ENCODE measurements at places on chromosomes 16 and 17. TPM values are rescaled to one million over a fixed set of nuclear protein-coding genes. Genes with fewer than 3 reads are reported as not detected.
A peak's percentile ranks its signal among the peaks of the same experiment; 100 is the strongest.

DNA sequence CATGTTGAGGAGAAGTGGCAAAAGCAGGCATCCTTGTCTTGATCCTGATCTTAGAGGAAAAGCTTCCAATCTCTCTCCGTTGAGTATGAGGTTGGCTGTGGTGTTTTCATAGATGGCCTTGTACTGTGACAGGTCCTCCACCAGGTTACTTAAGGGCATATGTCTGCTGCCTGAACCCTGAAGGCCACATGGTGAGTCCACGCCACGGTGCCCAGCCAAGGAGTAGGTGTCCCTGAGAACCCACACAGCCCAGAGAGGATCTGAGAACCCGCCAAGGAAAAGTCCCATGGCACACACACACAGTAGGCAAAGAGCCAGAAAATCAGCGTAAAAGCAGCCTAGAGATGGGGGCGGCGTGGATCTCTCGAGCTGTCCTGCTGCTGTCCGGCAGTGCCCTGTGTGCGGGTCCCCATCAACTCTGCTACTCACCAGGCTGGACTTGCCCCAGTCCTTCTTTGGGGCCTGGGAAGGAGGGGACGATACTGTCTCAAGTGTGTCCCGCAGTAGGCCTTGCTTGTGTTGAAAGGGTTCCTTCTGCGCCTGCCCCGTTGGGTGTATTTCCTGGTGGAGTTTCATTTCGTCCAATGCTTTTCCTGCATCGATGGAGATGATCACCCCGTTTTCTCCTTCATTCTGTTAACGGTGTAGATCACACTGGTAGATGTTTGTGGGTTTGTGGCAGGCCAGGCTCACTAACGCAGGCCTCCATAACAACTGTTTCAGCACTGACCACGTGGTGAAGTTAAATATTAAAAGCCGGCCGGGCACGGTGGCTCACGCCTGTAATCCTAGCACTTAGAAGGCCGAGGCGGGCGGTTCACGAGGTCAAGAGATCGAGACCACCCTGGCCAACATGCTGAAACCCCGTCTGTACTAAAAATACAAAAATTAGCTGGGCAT lies 90.8 kb upstream of the DNAH17 start:
- no peaks in the 10 kb centered on the region for H3K27me3 ChIP-seq
- peaks cover 5% of the 10 kb centered on the region for H3K36me3 ChIP-seq
- H3K4me3 ChIP-seq = no peak overlapping the region
- no peak overlapping the region for H3K27ac ChIP-seq
- H3K4me1 ChIP-seq = peaks cover 35% of the 10 kb centered on the region
- no peak for DNase-seq

DNA sequence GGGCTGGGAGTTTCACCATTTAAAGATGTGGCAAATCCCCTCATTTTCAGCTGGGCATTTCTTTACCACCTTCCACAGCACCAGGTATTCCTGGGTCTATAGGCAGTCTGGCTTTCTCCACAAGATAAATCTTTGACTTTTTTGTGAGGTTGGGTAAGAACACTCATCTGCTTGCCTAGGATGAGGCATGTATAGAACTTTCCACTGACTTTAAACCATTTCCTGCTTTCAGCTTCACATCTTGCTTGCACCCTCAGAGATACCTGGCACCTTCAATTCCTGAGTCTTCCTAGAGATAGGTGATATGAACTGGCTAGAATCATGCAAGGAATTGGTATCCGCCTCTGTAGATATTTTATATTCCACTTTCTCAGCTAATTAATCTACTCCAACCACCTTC lies 27.9 kb downstream of the SMURF2 start:
- no peaks in the 10 kb centered on the region for H3K27me3 ChIP-seq
- H3K4me3 ChIP-seq = no peak overlapping the region
- H3K36me3 ChIP-seq = no peaks in the 10 kb centered on the region
- peaks cover 48% of the 10 kb centered on the region for H3K4me1 ChIP-seq
- no peak for DNase-seq
- no peak overlapping the region for H3K27ac ChIP-seq

- no peak overlapping the region for H3K4me3 ChIP-seq
- no peaks in the 10 kb centered on the region for H3K36me3 ChIP-seq
- no peak for DNase-seq
These were observed 37.8 kb downstream of the GLG1 start for GRCh38 chr16:74568961-74569631.

DNA sequence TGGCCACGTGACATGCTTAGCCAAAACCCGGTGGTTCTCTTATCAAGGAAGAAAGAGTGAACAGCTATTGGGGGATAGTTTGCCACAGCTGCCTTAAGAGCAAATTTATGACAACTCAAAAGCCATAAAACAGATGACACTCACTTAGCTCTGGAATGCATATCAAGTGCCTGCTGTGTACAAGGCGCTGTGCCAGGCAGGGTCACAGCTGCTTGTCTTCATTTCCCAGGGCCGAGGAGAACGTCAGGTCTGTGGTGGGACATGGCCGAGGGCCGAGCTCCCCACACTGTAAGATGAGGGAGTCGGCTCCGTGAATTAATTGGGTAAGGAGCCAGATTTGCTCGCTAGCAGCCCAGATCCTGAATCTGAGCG lies 14.0 kb downstream of the EEF2K start:
- no peak overlapping the region for H3K27ac ChIP-seq
- H3K4me3 ChIP-seq = no peak overlapping the region
- H3K36me3 ChIP-seq = no peaks in the 10 kb centered on the region
- H3K4me1 ChIP-seq = no peaks in the 10 kb centered on the region
- DNase-seq = no peak

- peak within 1 kb of the TSS; percentile 52 for H3K4me3 ChIP-seq
- no peaks in the 10 kb centered on the region for H3K36me3 ChIP-seq
- DNase-seq = peak; percentile 95
- no peaks in the 10 kb centered on the region for H3K27me3 ChIP-seq
These were observed at the start of gene DCXR for GRCh38 chr17:82037092-82037888. Gene DCXR (minus strand): TSS chr17:82037697. CDS start chr17:82037682, 15 bp downstream.

DNA sequence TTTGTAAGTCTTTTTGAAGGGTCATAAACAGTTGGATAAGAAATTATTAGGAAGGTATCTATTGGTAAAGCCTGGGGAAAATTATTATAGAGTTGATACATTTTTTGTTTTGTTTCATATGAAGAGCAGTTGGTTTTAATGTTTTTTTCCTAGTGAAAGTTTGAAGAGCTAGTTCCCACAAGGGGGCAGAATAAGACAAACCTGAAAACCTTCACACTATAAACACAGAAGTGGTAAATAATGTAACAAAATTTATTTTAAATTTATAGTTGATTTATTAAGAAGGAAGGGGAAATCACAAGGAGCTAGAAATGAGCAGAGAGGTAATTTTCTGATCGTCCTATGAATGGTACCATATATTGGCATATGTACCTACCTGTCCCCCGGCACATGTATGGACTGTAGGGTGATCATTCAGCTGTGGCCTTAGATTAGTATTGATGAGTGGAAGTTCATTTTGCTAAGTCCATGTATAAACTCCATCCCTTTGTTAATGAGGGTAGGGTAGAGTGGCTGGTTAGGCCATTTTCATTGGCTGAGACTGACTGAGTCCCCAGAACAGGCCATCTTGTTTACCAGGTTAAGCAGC lies 116.3 kb downstream of the TANC2 start:
- no peaks in the 10 kb centered on the region for H3K27me3 ChIP-seq
- H3K4me3 ChIP-seq = no peak overlapping the region
- no peaks in the 10 kb centered on the region for H3K36me3 ChIP-seq
- no peak for DNase-seq
- H3K4me1 ChIP-seq = no peaks in the 10 kb centered on the region
- H3K27ac ChIP-seq = no peak overlapping the region

DNA sequence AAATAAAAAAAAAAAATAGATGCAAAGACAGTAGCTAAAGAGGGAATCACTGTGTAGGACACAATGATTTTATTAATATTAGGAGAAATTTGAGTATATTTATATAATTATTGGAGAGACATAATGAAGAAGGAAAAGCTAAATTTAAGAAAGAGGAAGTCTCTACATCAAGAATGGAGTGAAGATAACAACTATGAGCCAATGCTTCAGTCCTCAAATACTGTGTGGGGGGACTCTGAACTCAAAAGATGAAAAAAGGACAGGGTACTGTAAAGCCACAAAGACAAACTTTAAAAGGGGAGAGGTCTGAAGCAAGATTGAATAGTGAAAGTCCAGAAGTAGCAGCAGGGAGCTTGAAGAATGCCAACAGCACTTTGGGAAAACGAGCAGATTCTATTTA lies 44.7 kb downstream of the SKAP1 start:
- H3K36me3 ChIP-seq = peaks cover 17% of the 10 kb centered on the region
- H3K4me3 ChIP-seq = no peak overlapping the region
- H3K27me3 ChIP-seq = no peaks in the 10 kb centered on the region
- H3K27ac ChIP-seq = no peak overlapping the region
- no peak for DNase-seq
- H3K4me1 ChIP-seq = peaks cover 63% of the 10 kb centered on the region

- H3K27me3 ChIP-seq = no peaks in the 10 kb centered on the region
- DNase-seq = no peak
- no peak overlapping the region for H3K27ac ChIP-seq
- H3K36me3 ChIP-seq = no peaks in the 10 kb centered on the region
These were observed 25.6 kb downstream of the SOST start for GRCh38 chr17:43732958-43733357.

- no peaks in the 10 kb centered on the region for H3K27me3 ChIP-seq
- no peak overlapping the region for H3K4me3 ChIP-seq
- peaks cover 54% of the 10 kb centered on the region for H3K36me3 ChIP-seq
- H3K27ac ChIP-seq = peak overlapping the region; percentile 0
- peaks cover 61% of the 10 kb centered on the region for H3K4me1 ChIP-seq
These were observed 3.7 kb downstream of the NFE2L1 start for GRCh38 chr17:48051706-48052486.

DNA sequence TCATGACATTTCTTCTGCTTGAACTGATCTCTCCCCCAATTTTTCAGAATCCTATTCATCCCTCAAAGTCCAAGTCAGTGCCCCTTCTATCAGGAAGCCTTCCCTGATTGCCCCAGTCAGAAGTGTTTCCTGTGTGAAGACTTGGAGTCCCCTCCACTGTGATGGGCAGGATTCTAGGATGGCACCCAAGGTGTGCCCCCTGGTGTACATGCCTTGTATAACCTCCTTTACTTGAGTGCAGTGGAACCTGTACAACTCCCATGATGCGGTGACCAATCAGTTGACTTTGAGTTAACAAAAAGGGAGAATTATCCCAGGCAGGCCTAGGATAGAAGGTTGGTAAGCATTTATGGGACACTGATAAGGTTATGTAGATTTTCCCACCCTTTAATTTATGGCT lies 23.4 kb downstream of the MYH13 start:
- no peaks in the 10 kb centered on the region for H3K36me3 ChIP-seq
- DNase-seq = no peak
- no peak overlapping the region for H3K27ac ChIP-seq
- H3K4me1 ChIP-seq = no peaks in the 10 kb centered on the region
- no peak overlapping the region for H3K4me3 ChIP-seq
- H3K27me3 ChIP-seq = no peaks in the 10 kb centered on the region

RNF112 gene
- 0.87 TPM for total RNA-seq

CES1 gene
- 0.81 TPM for total RNA-seq

GRB7 gene
- total RNA-seq = not detected

LITAFD gene
- total RNA-seq = not detected

Data from CD4-positive, alpha-beta memory T cell (primary cell).